ENCODE measurements at places on chromosomes 3 and 15. TPM values are rescaled to one million over a fixed set of nuclear protein-coding genes. Genes with fewer than 3 reads are reported as not detected.

DNA sequence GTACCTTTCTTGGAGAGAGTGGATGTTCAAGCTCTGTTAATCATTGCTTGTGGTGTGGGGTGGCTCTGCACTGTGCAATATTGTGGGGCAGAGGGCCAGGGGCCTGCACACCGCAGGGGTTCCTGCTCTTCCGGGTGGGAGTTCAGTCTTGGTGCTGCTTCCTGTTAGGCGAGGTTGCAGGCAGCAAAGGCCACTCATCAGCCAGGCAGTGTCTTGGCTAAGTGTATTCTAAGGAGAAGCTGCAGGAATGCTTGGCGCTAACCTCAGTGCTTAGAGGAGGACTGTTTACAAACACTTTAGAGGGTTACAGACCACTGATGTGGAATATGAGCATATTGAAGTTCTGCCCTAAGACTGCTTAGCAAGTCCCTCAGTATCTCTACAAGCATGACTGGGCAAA, 81.7 kb downstream of the CEP63 start:
- H3K36me3 ChIP-seq, result no peaks in the 10 kb centered on the region
- no peaks in the 10 kb centered on the region for H3K27me3 ChIP-seq
- no peaks in the 10 kb centered on the region for H3K4me1 ChIP-seq
- no peak overlapping the region for H3K27ac ChIP-seq
- no peak overlapping the region for H3K4me3 ChIP-seq

Gene PPIB
- total RNA-seq, result 485 TPM

DNA sequence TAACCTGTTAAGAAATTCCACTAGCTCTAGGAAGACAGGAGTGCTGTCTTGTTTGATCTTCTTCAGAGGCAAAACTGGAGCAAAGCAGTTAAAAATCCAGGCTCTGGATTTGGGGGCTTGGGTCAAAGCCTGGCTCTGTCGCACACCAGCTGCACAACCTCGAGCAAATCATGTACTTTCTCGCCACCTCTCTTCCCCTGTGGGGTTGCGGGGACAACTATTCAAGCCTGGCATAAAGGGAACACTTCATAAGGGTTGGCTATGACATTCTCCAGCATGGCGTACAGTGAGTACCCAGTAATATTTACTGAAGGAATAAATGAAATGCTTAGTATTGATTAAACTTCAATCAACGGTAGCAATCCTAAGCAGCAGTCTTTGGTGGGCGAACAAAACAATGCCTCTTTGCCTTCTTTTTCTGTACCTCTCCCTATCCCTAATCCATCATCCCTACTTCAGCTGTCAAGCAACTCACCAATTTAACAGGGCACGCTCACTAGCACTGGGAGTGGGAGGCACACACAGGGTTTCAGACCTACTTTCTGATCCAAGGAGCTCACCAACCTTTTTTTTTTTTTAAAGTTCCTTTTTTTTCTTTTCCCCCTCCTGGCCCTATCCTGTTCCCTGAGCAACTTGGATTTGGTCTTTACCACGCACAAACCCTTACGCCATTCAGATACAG, 33.0 kb downstream of the GNB5 start:
- no peaks in the 10 kb centered on the region for H3K27me3 ChIP-seq
- H3K27ac ChIP-seq, result no peak overlapping the region
- H3K4me1 ChIP-seq, result peaks cover 5% of the 10 kb centered on the region
- H3K36me3 ChIP-seq, result no peaks in the 10 kb centered on the region

- H3K27ac ChIP-seq, result no peak overlapping the region
- no peaks in the 10 kb centered on the region for H3K4me1 ChIP-seq
- no peak overlapping the region for H3K4me3 ChIP-seq
- no peaks in the 10 kb centered on the region for H3K36me3 ChIP-seq
Observed at GRCh38 chr3:193729601-193730000, 136.6 kb downstream of the OPA1 start.

GRCh38 chr15:49235446-49236124, 65.5 kb downstream of the GALK2 start:
- no peak overlapping the region for H3K27ac ChIP-seq
- peaks cover 6% of the 10 kb centered on the region for H3K4me1 ChIP-seq
- peaks cover 10% of the 10 kb centered on the region for H3K36me3 ChIP-seq
- no peaks in the 10 kb centered on the region for H3K27me3 ChIP-seq

Gene C3orf49
- total RNA-seq, result not detected

Gene RAD51
- not detected for total RNA-seq

Gene SPINT1
- 1.7 TPM for total RNA-seq

- DNase-seq, result no peak
- H3K27me3 ChIP-seq, result no peaks in the 10 kb centered on the region
- H3K27ac ChIP-seq, result no peak overlapping the region
- no peaks in the 10 kb centered on the region for H3K36me3 ChIP-seq
- H3K4me1 ChIP-seq, result no peaks in the 10 kb centered on the region
Observed at GRCh38 chr3:158728851-158729250, 3.4 kb downstream of the RARRES1 start.

Gene KBTBD13
- not detected for total RNA-seq

DNA sequence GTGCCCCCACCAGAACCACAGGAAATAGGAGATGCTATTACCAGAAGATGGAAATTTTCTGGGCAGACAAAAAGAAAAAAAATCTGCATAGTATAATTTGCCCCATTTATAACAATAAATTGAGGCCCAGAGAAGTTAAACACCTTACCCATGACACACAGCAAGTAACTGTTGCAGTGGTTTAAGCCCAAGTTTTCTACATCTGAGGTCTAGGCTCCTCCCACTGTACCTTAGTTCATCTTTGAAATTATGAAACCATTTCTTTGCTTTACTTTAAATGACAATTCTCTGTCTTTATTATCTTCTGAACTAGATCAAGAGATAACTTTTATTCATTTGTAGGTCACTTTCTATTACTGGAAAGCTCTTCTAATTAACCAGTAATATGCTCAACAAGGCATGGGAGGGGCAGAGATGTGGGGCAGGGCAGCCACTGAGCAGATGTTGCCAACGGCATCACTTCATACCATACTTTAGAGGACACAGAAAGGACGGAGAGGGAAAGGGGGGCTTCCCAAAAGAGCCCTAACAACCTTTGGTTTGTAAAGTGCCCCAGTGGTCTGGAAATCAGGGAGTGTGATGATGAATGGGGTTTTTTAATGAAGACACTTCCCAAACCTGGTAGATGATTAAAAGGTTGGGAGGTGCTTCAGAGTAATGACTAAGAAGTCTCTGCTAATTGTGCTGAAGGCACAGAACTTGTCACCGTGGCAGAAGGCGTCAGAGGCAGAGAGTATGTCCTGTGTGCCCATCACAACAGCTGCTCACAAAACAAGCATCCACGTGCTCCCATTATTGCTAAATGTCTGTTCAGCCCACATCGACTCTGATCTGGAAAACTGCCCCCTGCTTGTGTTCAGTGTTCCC, 342.5 kb downstream of the SHQ1 start:
- H3K4me3 ChIP-seq, result no peak overlapping the region
- no peak overlapping the region for H3K27ac ChIP-seq

GRCh38 chr3:142618917-142619461, 22.8 kb downstream of the PLS1 start:
- H3K4me3 ChIP-seq, result no peak overlapping the region
- H3K4me1 ChIP-seq, result no peaks in the 10 kb centered on the region
- no peaks in the 10 kb centered on the region for H3K27me3 ChIP-seq
- H3K27ac ChIP-seq, result no peak overlapping the region

GRCh38 chr15:63323798-63324563, 46.6 kb downstream of the APH1B start:
- H3K36me3 ChIP-seq, result no peaks in the 10 kb centered on the region
- no peaks in the 10 kb centered on the region for H3K27me3 ChIP-seq
- no peak overlapping the region for H3K4me3 ChIP-seq
- H3K27ac ChIP-seq, result no peak overlapping the region
- no peak for DNase-seq

GRCh38 chr3:47617086-47618010, 38.7 kb upstream of the CSPG5 start:
- no peaks in the 10 kb centered on the region for H3K27me3 ChIP-seq
- H3K27ac ChIP-seq, result no peak overlapping the region
- no peak overlapping the region for H3K4me3 ChIP-seq
- DNase-seq, result no peak
- H3K4me1 ChIP-seq, result no peaks in the 10 kb centered on the region

DNA sequence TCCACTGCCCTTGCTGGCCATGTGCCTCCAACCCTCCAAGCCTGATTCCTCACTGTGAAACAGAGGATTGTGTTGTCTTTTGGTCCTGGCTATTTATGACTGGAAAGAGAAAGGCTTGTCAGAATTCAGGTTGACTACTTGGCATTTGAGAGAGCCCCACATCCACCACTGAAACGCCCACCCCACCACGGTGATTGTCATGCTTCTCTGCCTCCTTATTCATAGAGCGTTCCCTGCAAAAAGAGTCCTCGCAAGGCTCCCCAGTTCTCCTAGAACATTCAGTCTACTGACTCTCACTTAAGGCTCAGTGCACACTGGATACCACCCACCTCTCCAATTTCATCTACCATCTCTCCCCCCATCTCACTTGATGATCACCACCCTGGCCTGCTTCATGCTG, 162.9 kb upstream of the WNT5A start:
- no peak overlapping the region for H3K27ac ChIP-seq
- no peak overlapping the region for H3K4me3 ChIP-seq
- H3K36me3 ChIP-seq, result no peaks in the 10 kb centered on the region
- DNase-seq, result no peak
- no peaks in the 10 kb centered on the region for H3K27me3 ChIP-seq

DNA sequence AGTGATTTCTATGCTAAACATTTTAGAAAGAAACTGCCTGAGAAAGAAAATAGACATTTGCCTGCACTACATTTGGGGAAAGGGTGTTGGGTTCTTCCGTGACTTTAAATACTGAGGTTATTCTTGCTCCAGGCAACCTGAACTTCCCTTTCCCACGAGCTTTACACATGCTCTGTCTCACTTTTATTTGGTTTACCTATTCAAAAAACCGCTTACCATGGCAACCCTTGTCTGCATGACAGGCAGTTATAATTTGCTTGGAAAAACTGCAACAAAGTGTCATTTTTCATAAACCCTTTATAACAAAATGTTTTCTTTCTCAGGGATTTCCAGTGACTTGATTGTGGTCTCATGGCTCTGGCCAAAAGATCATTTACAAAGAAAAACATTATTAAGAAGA, 416.3 kb upstream of the MEIS2 start:
- DNase-seq, result no peak
- H3K4me1 ChIP-seq, result no peaks in the 10 kb centered on the region
- no peaks in the 10 kb centered on the region for H3K36me3 ChIP-seq
- no peaks in the 10 kb centered on the region for H3K27me3 ChIP-seq

DNA sequence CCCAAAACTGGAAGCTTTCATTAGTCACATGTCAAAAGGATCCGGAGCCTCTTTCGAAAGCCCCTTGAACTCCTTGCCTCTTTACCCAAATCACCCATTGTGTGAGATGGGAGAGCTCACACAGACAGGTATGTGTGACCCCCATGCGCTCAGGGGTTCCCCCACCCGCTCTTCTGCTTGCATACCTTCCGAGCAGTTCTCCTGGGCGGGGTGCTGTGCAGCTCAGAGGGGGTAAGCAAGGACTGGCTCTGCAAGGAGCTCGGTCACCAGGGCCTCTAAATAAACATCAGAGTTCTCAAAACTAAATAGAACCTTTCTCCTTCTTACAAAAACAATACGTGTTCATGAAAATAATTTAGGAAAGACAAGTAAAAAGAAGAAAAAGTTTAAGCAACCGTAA, 55.7 kb downstream of the PXYLP1 start:
- no peak for DNase-seq
- no peaks in the 10 kb centered on the region for H3K4me1 ChIP-seq
- H3K27ac ChIP-seq, result no peak overlapping the region
- H3K4me3 ChIP-seq, result no peak overlapping the region

DNA sequence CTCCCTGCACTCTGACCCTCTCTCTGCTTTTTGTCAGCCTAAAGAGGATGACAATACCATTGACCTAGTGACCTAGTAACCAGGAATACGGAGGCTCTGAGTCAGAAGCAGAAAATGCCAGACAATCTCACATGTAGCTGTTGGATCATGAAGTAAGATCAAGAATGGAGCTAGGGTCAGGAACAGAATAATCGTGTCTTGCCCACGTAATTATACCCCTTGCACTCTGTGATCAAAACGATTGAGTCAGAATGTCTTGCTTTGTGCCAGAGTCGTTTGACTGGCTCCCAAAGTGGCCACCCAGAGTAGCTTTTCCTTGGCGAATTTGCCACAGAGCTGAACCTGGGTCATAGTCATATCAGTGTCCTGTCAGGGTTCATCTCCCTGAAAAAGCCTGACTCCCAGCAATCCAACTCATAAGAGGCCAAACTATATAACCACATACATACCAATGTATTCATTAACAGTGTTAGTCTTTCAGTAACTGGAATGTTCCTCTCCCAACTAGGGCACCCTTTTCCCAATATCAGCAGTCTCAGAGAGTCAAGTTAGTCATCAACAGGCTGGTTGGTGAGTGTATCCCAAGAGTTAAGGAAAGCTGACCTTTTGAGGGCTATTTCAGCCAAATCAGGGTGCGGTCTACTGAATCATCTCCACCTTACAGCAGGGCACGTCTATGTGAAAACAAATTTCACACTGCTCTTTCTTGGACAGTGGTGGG, 5.0 kb upstream of the CDV3 start:
- no peak for DNase-seq
- no peak overlapping the region for H3K4me3 ChIP-seq
- no peaks in the 10 kb centered on the region for H3K36me3 ChIP-seq
- no peaks in the 10 kb centered on the region for H3K4me1 ChIP-seq
- no peaks in the 10 kb centered on the region for H3K27me3 ChIP-seq
- no peak overlapping the region for H3K27ac ChIP-seq

- H3K27ac ChIP-seq, result no peak overlapping the region
- no peak overlapping the region for H3K4me3 ChIP-seq
- H3K4me1 ChIP-seq, result peaks cover 13% of the 10 kb centered on the region
- DNase-seq, result peak; percentile 84
- no peaks in the 10 kb centered on the region for H3K27me3 ChIP-seq
- no peaks in the 10 kb centered on the region for H3K36me3 ChIP-seq
Observed at GRCh38 chr3:13197795-13198194, 124.6 kb upstream of the IQSEC1 start.

- no peaks in the 10 kb centered on the region for H3K36me3 ChIP-seq
- no peak for DNase-seq
- H3K27me3 ChIP-seq, result no peaks in the 10 kb centered on the region
- no peaks in the 10 kb centered on the region for H3K4me1 ChIP-seq
Observed at GRCh38 chr15:82656641-82657266, 9.6 kb upstream of the CPEB1 start.

GRCh38 chr3:12423918-12424630, 60.2 kb upstream of the TSEN2 start:
- H3K27me3 ChIP-seq, result no peaks in the 10 kb centered on the region
- no peaks in the 10 kb centered on the region for H3K4me1 ChIP-seq
- H3K4me3 ChIP-seq, result peak overlapping the region; percentile 11
- DNase-seq, result peak; percentile 85
- H3K27ac ChIP-seq, result peak overlapping the region; percentile 13

Gene CNTN3
- 4.3 TPM for total RNA-seq

GRCh38 chr3:37096975-37097374, 77.4 kb downstream of the LRRFIP2 start:
- H3K4me3 ChIP-seq, result no peak overlapping the region
- no peaks in the 10 kb centered on the region for H3K4me1 ChIP-seq
- H3K27me3 ChIP-seq, result no peaks in the 10 kb centered on the region
- H3K27ac ChIP-seq, result no peak overlapping the region

- H3K27ac ChIP-seq, result no peak overlapping the region
- H3K4me3 ChIP-seq, result no peak overlapping the region
- DNase-seq, result no peak
- H3K27me3 ChIP-seq, result no peaks in the 10 kb centered on the region
- H3K36me3 ChIP-seq, result peaks cover 5% of the 10 kb centered on the region
- H3K4me1 ChIP-seq, result no peaks in the 10 kb centered on the region
Observed at GRCh38 chr3:123783050-123783689, 101.0 kb downstream of the MYLK start.

Gene BTLA
- 0.24 TPM for total RNA-seq
